ENCODE measurements at places on chromosomes 5 and 9. TPM values are rescaled to one million over a fixed set of nuclear protein-coding genes. Genes with fewer than 3 reads are reported as not detected.
A peak's percentile ranks its signal among the peaks of the same experiment; 100 is the strongest.

Gene HACD4
- total RNA-seq, result 2.9 TPM

Gene RNF183
- total RNA-seq, result not detected

Gene PCSK1
- not detected for total RNA-seq

Gene CNTNAP3
- not detected for total RNA-seq

Gene SOHLH1
- total RNA-seq, result not detected

GRCh38 chr5:56608217-56608925 is 207.0 kb upstream of the MAP3K1 start:
- H3K36me3 ChIP-seq, result no peaks in the 10 kb centered on the region
- peaks cover 12% of the 10 kb centered on the region for H3K4me1 ChIP-seq
- no peak overlapping the region for H3K4me3 ChIP-seq
- no peaks in the 10 kb centered on the region for H3K27me3 ChIP-seq
- peak; percentile 53 for DNase-seq

GRCh38 chr5:135156337-135156714 is 122.3 kb upstream of the PITX1 start:
- no peak overlapping the region for H3K4me3 ChIP-seq
- no peak overlapping the region for H3K27ac ChIP-seq
- H3K36me3 ChIP-seq, result no peaks in the 10 kb centered on the region
- no peak for DNase-seq

DNA sequence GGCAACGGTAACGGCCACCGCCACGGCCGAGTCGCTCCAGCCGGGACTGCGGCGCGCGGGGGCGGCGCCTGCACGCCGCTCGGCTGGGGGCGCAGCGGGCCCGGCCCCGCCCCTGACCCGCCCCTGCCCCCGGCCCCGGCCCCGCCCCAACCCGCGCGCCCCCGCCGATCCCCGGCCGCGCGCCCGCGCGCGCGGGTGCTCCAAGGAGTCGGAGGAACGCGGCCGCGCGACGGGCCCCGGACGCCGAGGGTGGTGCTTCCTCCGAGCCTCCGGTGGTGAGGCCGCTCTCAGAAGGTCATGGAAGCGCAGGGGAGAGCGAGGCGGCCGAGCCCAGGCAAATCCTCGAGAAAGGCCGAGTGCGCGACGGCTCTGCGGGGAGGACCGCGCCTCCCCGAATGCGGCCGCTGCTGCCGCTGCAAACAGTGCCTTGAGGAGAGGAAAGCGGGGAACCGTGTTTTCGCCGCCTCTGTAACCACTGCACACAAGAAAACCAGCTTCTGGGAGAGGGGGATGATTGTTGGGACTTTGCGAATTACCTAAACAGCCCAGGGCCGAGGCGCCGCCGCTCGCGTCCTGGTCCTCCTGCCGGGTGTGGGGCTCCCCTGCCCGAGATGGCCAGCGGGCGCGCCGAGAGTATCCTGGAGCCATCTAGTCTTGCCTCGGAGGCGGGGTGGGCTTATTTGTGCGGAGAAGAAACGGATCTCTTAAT is at the start of gene LIFR:
LIFR (minus strand) TSS at position 48 of the 709 bp plus-strand sequence. CDS start 25,999 bp downstream, outside the sequence.
- H3K4me3 ChIP-seq, result no peak within 1 kb of the TSS
- no peaks in the 10 kb centered on the region for H3K27me3 ChIP-seq
- no peak within 1 kb of the TSS for H3K27ac ChIP-seq
- H3K4me1 ChIP-seq, result no peaks in the 10 kb centered on the region
- no peak for DNase-seq
- no peaks in the 10 kb centered on the region for H3K36me3 ChIP-seq

DNA sequence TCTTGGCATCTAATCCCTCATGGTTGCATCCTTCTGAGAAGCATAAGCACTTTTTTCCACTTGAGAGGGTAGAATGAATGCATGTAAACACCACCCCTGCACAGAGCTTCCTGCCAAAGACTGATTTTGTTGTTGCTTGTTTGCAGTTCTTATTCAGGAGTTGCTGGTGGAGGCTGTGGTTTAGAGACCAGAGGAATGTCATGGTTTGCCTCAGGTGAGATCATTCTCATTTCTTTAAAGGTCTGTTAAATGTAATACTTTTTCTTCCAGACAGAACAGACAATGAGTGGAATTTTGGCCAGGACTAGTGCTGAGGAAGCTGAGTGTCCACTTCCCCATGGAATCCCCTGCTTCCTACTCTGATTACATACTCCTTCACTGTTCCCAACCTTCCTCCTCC is 3.2 kb upstream of the TNC start:
- no peak overlapping the region for H3K4me3 ChIP-seq
- H3K27ac ChIP-seq, result no peak overlapping the region
- H3K4me1 ChIP-seq, result no peaks in the 10 kb centered on the region

GRCh38 chr9:4852419-4852818 is 59.7 kb downstream of the RCL1 start:
- no peaks in the 10 kb centered on the region for H3K27me3 ChIP-seq
- DNase-seq, result no peak
- no peak overlapping the region for H3K27ac ChIP-seq
- H3K36me3 ChIP-seq, result peaks cover 34% of the 10 kb centered on the region
- H3K4me1 ChIP-seq, result no peaks in the 10 kb centered on the region

- H3K4me1 ChIP-seq, result peaks cover 47% of the 10 kb centered on the region
- DNase-seq, result no peak
Measured at GRCh38 chr5:32274548-32275395, 38.0 kb downstream of the MTMR12 start.
